ENCODE measurements at places on chromosomes 2 and 18.
A peak's percentile ranks its signal among the peaks of the same experiment; 100 is the strongest.

DNA sequence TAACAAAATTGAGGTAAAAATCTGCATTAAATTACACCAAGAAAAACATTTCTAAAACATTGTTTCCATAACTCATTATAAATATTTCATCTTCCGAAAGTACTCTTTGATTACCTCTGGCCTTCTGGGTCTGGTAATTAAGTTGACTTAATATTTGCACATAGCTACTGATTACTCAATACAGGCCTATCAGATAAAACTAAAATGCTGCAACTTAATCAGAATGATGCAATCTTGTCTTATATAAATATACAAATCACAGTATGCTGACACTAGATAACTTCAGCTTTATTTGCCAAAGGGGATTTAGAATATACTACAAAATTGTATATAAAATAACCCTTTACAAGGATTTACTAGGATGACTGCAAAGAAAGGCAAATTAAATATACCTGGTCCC lies 49.3 kb downstream of the SLC35F5 start:
- no peak for DNase-seq
- no peaks in the 10 kb centered on the region for H3K4me1 ChIP-seq
- H3K27me3 ChIP-seq = no peaks in the 10 kb centered on the region
- H3K4me3 ChIP-seq = no peak overlapping the region

GRCh38 chr2:10960606-10961489 lies 49.1 kb downstream of the KCNF1 start:
- no peak overlapping the region for H3K4me3 ChIP-seq
- no peak overlapping the region for H3K27ac ChIP-seq
- no peaks in the 10 kb centered on the region for H3K4me1 ChIP-seq
- DNase-seq = no peak

GRCh38 chr2:29449499-29449898 lies 334.3 kb downstream of the CLIP4 start:
- no peaks in the 10 kb centered on the region for H3K27me3 ChIP-seq
- no peaks in the 10 kb centered on the region for H3K36me3 ChIP-seq
- H3K27ac ChIP-seq = no peak overlapping the region
- no peak for DNase-seq
- no peak overlapping the region for H3K4me3 ChIP-seq

GRCh38 chr2:146540271-146540932 lies 1304.4 kb upstream of the ACVR2A start:
- DNase-seq = no peak
- H3K36me3 ChIP-seq = no peaks in the 10 kb centered on the region
- H3K27ac ChIP-seq = no peak overlapping the region
- H3K4me1 ChIP-seq = no peaks in the 10 kb centered on the region
- no peaks in the 10 kb centered on the region for H3K27me3 ChIP-seq

- H3K4me1 ChIP-seq = peaks cover 12% of the 10 kb centered on the region
- H3K27me3 ChIP-seq = peaks cover 17% of the 10 kb centered on the region
- no peaks in the 10 kb centered on the region for H3K36me3 ChIP-seq
- no peak overlapping the region for H3K4me3 ChIP-seq
- no peak overlapping the region for H3K27ac ChIP-seq
- DNase-seq = no peak
Measured at GRCh38 chr2:222302178-222303018, 3.6 kb upstream of the PAX3 start.

DNA sequence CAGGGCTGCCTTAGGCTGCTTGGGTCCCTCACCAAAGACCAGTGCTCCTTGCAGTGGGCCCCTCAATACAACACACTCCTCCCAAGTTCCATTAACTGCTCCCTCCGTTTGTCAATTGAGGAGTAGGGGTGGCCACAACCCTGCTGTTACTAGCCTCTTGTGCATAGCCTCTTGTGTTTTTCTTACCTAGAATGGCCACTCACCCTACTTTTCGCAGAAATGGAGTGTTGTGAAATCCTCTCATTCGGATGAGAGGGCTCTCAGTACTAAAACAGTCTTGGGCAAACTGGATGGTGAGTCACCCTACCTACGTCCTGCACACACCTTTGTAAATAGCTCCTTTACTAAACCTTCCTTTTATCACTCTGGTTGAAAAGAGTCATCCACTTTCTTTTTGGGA lies 253.9 kb downstream of the OSR1 start:
- DNase-seq = no peak
- H3K27ac ChIP-seq = no peak overlapping the region
- H3K27me3 ChIP-seq = no peaks in the 10 kb centered on the region
- no peaks in the 10 kb centered on the region for H3K4me1 ChIP-seq
- H3K36me3 ChIP-seq = no peaks in the 10 kb centered on the region
- H3K4me3 ChIP-seq = no peak overlapping the region

- peak overlapping the region; percentile 39 for H3K4me3 ChIP-seq
- peaks cover 31% of the 10 kb centered on the region for H3K4me1 ChIP-seq
Measured at GRCh38 chr2:174336501-174337336, 2.0 kb downstream of the SP9 start.

- no peaks in the 10 kb centered on the region for H3K36me3 ChIP-seq
- no peaks in the 10 kb centered on the region for H3K4me1 ChIP-seq
- H3K4me3 ChIP-seq = no peak within 1 kb of the TSS
- DNase-seq = no peak
- H3K27ac ChIP-seq = no peak within 1 kb of the TSS
Measured at GRCh38 chr2:138779781-138780445, at the start of gene NXPH2. NXPH2 (minus strand) TSS chr2:138780390; CDS start chr2:138780241, 149 bp downstream.

DNA sequence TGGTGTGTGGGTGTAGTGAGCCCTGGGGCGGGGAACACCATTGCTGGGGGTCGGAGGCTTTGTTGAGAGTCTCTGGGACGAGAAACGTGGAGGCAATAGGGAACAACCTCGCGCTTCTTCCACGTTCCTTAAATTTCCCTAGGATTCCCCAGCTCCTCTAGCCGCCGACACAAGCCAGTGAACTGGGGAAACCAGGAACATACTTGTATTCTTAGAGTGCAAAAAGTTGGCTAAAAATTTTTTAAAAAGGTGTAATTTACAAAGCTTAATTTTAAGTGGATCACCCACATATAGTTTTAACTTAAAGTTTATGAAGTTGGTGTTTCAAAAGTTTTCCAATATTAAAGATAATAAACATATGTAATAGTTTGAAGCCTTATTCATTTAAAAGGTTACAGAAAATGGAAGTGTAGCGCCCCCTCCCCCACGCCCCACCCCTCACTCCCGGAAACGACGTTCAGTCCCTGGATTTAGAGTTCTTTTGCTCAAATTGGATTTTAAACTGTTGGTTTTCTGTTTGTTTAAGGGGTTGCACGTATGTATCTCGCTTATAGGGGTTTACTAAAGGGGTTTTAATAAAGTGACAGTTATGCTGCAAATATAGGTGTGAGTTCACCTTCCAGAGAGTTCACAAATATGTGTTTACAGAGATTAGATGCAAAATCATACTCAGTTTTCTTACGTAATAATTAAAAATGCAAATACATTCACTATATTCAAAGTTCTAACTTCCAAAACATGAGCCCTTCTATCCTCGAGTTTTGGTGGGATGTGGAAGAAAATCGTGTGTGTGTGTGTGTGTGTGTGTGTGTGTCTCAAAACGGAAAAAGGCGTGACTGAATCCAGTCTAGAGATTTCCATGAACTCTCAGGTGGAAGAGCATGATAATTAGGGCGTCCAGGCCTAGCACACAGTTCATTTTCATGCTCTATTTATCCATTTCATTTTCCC lies 872 bp downstream of the DSG2 start:
- H3K27ac ChIP-seq = no peak overlapping the region
- no peak for DNase-seq
- no peaks in the 10 kb centered on the region for H3K36me3 ChIP-seq

- no peaks in the 10 kb centered on the region for H3K27me3 ChIP-seq
- no peak overlapping the region for H3K4me3 ChIP-seq
- H3K27ac ChIP-seq = no peak overlapping the region
- no peaks in the 10 kb centered on the region for H3K4me1 ChIP-seq
- no peaks in the 10 kb centered on the region for H3K36me3 ChIP-seq
- no peak for DNase-seq
Measured at GRCh38 chr2:73610111-73610510, 32.1 kb downstream of the NAT8 start.

GRCh38 chr2:99597616-99598015 lies 107.8 kb upstream of the REV1 start:
- no peaks in the 10 kb centered on the region for H3K27me3 ChIP-seq
- H3K4me1 ChIP-seq = no peaks in the 10 kb centered on the region
- H3K27ac ChIP-seq = no peak overlapping the region

DNA sequence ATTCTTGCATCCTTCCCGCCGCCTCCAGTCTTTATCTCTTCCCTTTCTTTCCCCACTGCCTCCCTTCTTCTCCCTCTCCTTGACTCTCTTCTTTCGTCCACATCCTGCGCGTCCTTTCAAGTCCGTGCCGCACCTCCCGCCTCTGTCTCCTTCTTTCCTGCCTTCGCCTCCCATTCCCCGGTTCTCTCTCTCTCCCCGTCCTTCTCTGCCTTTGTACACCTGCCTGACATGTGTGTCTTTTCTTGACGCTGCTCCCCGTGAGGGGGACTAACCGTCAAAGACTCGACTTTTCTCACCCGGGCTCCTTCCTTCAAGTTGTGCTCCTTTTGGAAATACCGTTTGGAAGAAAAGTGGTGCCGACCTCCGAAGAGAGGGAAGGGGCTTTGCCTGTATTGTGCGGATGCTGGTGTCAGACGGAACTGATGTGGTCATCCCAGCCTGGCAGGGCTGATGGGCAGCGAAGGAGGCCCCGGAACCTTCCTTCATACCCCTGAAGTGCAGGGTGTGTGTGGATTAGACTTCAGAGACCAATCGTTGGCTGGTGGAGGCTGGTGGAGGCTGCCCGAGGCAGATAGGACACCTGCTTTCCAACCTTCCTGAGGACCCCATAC lies 879 bp downstream of the TMEM178A start:
- H3K36me3 ChIP-seq = no peaks in the 10 kb centered on the region
- DNase-seq = no peak
- H3K27me3 ChIP-seq = no peaks in the 10 kb centered on the region
- H3K27ac ChIP-seq = no peak overlapping the region
- H3K4me1 ChIP-seq = no peaks in the 10 kb centered on the region
- no peak overlapping the region for H3K4me3 ChIP-seq

- H3K27me3 ChIP-seq = no peaks in the 10 kb centered on the region
- no peaks in the 10 kb centered on the region for H3K36me3 ChIP-seq
- peaks cover 11% of the 10 kb centered on the region for H3K4me1 ChIP-seq
- peak within 1 kb of the TSS; percentile 28 for H3K4me3 ChIP-seq
Measured at GRCh38 chr2:159797543-159798375, at the start of gene CD302. CD302 (minus strand) TSS chr2:159798208; CDS start chr2:159798198, 10 bp downstream.

GRCh38 chr2:44102790-44103562 lies 65.7 kb upstream of the PPM1B start:
- no peaks in the 10 kb centered on the region for H3K27me3 ChIP-seq
- H3K4me3 ChIP-seq = no peak overlapping the region
- H3K4me1 ChIP-seq = no peaks in the 10 kb centered on the region

- H3K4me1 ChIP-seq = no peaks in the 10 kb centered on the region
- H3K27ac ChIP-seq = no peak overlapping the region
- H3K27me3 ChIP-seq = no peaks in the 10 kb centered on the region
- no peaks in the 10 kb centered on the region for H3K36me3 ChIP-seq
- DNase-seq = no peak
- H3K4me3 ChIP-seq = no peak overlapping the region
Measured at GRCh38 chr2:214311031-214311533, 99.8 kb upstream of the VWC2L start.

GRCh38 chr2:154381931-154382794 lies 316.3 kb upstream of the KCNJ3 start:
- H3K27ac ChIP-seq = no peak overlapping the region
- H3K4me1 ChIP-seq = no peaks in the 10 kb centered on the region
- no peaks in the 10 kb centered on the region for H3K27me3 ChIP-seq
- no peaks in the 10 kb centered on the region for H3K36me3 ChIP-seq
- H3K4me3 ChIP-seq = no peak overlapping the region
- DNase-seq = no peak

DNA sequence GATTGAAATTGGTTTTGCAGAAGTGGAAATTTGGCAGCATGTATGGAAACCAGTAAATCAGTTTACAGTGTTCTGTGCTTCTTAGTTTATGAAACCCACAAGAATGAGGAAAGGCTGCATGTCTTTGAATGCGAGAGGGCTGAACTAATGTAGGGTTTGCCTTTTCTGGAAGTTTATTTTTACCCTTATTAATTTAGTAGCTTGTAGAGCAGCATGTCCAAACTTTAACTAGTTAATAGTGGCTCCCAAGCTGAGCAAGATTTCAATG lies 50.4 kb downstream of the LDLRAD4 start:
- peaks cover 53% of the 10 kb centered on the region for H3K4me1 ChIP-seq
- no peak overlapping the region for H3K4me3 ChIP-seq
- DNase-seq = no peak
- H3K27me3 ChIP-seq = no peaks in the 10 kb centered on the region

DNA sequence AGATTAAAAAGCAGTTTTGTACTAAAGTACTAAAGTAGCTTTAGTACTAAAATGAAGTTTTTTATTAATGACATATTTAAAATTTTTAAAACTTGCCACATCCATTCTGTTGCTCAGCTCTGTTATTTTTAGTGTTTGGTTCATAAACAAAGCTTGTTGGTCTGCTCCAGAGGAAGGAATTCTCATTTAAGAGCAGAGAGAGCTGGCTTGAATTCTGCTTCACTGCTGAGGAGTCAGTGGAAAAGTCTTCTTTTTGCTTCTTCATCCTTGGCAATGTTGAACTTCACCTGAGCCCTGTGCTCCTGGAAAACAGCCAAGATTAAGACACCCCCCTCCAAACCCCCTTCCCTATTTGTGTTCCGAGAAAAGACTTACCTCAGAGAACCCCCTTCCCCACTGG lies 40.6 kb downstream of the TMEM87B start:
- DNase-seq = no peak
- no peaks in the 10 kb centered on the region for H3K27me3 ChIP-seq
- no peaks in the 10 kb centered on the region for H3K4me1 ChIP-seq
- H3K36me3 ChIP-seq = peaks cover 33% of the 10 kb centered on the region

GRCh38 chr2:397521-397920 lies 109.6 kb upstream of the ALKAL2 start:
- no peak for DNase-seq
- no peak overlapping the region for H3K27ac ChIP-seq
- no peaks in the 10 kb centered on the region for H3K4me1 ChIP-seq
- no peaks in the 10 kb centered on the region for H3K36me3 ChIP-seq

- H3K4me1 ChIP-seq = peaks cover 17% of the 10 kb centered on the region
- H3K27ac ChIP-seq = peak overlapping the region; percentile 74
- H3K27me3 ChIP-seq = no peaks in the 10 kb centered on the region
- peaks cover 49% of the 10 kb centered on the region for H3K36me3 ChIP-seq
Measured at GRCh38 chr18:68713796-68714195, 1.1 kb downstream of the TMX3 start.

DNA sequence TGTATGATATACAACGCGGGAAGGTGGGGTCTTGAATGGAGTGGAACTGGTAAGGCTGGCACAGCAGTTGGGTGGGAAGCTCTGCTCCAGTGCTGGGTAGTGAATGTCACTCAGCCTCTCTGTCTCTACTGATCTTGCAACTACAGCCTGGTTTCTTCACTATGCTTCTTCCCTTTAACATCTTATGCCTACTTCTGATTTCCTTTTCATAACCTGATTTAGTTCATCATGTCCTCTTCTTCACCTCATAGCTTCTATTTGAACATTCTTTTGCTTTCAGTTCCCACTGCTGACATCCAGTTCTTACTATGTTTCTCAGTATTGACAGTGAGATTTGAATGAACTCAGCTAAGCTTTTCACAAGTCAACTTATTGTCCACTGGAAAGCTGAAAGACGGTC lies 286.2 kb downstream of the ARL6IP6 start:
- no peaks in the 10 kb centered on the region for H3K27me3 ChIP-seq
- H3K4me1 ChIP-seq = no peaks in the 10 kb centered on the region
- no peak for DNase-seq
- H3K4me3 ChIP-seq = no peak overlapping the region

GRCh38 chr18:42617221-42617620 lies 498.3 kb downstream of the RIT2 start:
- no peaks in the 10 kb centered on the region for H3K4me1 ChIP-seq
- no peak for DNase-seq
- no peak overlapping the region for H3K4me3 ChIP-seq
- H3K27ac ChIP-seq = no peak overlapping the region
- no peaks in the 10 kb centered on the region for H3K36me3 ChIP-seq

Measured in naive thymus-derived CD4-positive, alpha-beta T cell (primary cell).